Activated CD4-positive, CD25-positive, alpha-beta regulatory T cell treated with anti-CD3 and anti-CD28 coated beads, Interleukin-2, amount 50 U/mL, for 16 hours (primary cell): ENCODE measurements at places on chromosomes 3 and 15.

DNA sequence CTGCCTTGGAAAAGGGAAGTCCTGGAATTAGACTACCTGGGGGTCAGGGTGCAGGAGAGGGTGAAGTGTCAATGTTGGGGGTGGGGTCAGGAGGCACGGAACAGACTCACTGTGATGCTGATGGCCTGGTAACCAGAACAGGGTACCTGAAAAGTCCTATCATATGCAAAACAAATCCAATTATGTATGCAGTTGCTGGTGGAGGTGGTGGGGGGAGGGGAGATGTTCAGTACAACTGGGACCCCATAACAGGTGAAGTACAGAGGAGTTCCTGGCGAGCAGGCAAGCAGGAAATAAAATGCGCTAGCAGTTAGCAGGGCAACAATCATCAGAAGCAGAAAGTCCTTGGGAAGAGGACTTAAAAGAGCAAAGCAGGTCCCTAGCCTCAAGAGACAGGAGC lies 4.2 kb upstream of the KATNBL1 start:
- DNase-seq = no peak

DNA sequence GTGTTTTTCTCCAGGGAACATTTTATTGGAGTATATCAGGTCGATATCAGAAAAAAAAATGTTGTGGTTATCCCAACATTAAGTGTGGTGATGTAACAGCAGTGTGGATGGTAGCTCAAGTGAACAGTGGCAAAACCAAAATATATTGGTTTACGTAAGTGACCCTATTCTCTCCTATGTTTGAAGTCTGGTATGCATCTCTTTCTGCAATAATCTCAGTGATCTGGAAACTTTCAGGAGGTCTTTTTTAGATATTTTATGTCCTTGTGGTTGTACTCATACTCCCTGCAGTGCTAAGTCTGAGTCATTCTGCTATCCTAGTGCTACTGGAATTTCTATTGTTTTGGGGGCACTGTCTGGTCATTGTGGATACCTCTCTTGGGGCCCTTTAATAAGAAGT lies 137.9 kb downstream of the SNRPN start:
- DNase-seq = no peak

GRCh38 chr3:96986241-96986640 lies 171.8 kb downstream of the EPHA6 start:
- no peak for DNase-seq

DNA sequence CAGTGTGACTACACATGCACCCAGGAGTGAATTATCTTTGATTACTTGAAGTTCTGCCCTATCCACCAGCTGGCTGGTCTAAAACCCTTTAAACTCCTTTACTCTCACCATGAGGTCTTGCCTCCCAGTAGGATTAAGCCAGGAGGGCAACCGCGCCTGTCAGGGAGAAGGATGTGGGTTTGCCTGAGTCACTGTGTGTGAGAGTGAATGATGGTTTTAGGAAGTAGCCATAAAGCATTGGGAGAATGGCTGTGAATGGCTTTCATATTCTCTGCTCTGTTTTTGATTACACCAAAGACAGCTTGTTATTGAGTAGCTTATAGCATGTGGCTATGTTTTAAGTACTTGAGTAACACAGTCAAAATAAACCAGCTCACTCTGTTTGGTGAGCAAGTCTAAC lies 637.7 kb upstream of the TBL1XR1 start:
- DNase-seq = no peak

DNA sequence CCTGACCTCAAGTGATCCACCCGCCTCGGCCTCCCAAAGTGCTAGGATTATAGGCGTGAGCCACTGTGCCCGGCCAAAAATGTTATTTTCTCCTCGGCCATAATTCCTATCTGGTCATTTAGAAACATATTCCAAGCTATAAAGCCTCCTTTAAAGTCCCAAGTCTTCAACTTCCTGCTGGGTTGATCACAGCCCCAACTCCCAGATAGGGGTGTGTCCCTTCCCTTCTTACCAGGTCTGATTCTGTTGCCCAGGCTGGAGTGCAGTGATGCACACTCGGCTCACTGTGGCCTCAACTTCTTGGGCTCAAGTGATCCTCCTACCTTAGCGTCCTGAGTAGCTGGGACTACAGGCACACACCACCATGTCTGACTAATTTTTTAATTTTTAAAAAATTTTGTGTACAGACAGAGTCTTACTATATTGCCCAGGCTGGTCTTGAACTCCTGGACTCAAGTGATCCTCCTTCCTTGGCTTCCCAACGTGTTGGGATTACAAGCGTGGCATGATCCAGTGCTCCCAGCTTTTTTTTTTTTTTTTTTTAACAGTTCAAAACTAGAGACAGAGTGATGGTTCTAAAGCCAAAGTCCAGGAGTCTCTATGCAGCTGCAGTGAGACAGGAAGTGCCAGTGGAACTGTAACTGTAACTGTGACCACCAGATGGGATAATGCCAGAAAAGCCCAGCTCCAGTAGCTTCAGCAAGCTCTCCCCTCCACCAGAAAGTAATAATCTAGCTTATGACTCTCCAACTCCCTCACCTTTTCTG lies 8.2 kb upstream of the PRKAR2A start:
- no peak for DNase-seq

DNA sequence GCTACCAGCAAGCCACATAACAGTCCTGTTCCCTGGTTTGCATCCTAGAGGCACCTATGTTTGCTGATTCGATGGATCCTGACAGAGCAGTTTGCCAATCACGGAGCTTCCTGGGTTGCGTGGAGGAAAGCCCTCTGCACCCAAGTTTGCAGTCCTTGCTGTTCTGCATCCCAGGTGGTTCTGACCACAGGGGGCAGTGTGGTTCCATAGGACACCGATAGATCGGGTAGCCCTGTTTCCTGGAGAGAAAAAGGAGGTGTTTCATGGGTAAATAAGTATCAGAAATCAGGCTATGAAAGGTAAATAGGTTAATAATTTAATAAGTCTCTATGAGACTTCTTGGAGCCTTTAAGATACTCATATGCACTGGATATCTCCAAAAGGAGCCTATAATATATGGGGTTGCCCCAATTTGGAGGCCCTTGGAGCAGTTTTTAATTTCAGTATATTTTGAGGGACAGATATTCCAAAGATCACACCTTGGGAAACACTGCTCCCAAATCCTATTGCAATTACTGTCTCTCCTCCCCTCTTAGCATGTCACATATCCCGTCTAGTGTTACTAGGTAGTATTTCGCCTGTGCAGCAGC lies 194.6 kb upstream of the TPM1 start:
- DNase-seq = no peak

DNA sequence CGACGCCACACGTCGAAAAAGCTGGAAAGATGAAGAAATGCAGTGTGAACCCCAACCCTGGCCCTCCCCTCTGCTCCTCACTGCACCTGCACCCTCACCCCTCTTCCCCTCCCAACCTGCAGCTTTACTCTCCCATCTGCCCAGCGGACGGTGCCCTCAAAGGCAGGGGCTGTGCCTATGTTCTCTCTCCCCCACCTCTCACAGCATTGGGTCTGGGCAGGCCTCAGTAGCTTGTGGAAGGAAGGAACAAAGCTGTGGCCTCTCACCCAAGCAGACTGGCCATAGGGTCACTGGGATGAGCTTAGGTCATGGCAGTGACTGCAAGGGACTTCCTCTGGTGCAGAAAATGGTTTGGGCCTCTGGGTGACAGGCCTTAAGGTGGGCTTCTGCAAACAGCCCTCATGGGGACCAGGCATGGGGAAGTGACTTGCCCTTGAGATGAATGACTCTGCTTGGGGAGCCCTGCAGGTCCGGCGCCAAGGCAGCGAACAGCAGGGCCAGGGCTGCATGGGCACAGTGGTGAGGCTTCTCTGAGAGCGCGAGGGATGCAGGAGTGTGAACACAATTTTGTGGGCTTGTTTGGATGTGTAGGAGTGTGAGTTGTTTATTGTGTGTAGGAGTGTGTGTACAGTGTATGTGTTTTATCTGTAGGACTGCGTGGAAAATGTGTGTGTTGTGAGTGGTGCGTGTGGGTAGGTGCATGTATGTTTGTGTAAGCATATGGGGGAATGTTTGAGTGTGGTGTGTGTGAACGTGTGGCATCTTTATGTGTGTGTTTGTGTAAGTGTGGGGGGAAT lies 29.2 kb downstream of the SRPRB start:
- no peak for DNase-seq

DNA sequence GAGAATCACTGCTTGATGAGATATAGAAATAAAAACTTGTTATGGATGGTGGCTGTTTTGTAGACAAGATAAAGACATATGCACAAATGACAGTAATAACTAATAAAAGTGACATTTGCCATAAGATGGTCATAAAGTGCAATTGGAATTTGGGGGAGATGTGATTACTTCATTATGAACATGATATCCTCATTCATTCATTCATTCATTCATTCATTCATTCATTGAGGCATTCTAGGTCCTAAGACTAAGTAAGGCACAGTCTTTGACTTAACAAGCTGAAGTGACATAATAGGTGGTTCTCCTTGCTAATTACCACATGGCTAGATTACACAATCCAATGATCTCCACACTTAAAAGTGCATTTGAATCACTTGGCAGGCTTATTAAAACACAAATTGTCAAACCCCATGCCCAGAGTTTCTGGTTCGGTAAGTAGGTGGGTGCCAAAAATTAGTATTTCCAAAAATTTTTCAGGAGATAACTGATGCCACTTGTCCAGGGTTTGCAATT lies 18.9 kb downstream of the RAP2B start:
- no peak for DNase-seq

- DNase-seq = no peak
Measured at GRCh38 chr3:28172748-28173147, 68.7 kb upstream of the CMC1 start.
